Caco-2 (cell line): ENCODE measurements at places on chromosomes 2 and 18. TPM values are rescaled to one million over a fixed set of nuclear protein-coding genes. Genes with fewer than 3 reads are reported as not detected.
A peak's percentile ranks its signal among the peaks of the same experiment; 100 is the strongest.

DNA sequence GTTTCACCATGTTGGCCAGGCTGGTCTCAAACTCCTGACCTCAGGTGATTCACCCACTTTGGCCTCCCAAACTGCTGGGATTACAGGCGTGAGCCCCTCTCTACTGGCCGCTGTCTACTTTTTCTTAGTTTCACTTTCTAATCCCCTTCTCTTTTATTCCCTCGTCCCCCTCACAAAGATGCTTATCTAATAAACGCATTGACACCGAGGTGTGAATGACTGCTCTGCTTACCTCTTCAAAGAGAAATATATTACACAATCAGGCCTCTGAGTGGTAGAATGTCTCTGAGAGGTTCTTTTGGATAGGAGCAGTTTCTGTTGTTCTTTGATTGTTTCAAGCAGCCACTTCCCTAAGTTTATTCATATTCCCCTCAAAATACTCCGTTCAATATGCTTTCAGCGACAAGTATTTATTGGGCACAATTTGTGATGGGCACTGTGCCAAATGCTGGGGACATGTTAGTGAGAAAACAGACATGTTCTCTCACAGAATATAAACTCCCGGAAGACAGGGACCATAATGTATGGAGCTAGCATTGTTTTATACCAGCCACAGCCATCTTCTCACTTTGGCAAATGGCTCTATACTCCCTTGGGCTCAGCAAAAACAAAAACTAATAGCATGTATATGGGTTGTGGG lies 34.7 kb upstream of the RAPH1 start:
- no peak overlapping the region for H3K27ac ChIP-seq
- no peaks in the 10 kb centered on the region for H3K27me3 ChIP-seq

DNA sequence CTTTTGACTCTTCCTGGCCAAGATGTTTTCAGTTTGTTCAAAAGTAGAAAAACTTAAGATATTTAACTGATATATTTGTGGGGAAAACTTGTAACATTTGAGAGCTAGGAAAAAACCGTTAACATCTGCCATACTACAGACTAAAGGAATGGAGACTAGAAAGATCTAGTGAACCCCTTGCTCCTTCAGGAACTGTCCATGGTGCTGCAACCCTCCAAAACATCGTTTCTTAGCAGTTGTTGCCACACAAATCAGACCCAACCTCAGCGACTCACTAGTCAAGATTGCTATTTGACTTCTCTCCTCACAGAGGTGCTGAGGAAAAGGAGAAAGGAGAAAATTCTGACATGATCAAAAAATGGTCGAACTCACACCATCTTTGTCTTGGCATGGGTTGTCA lies 393.8 kb upstream of the LYPD1 start:
- H3K4me3 ChIP-seq, result no peak overlapping the region
- H3K4me1 ChIP-seq, result peaks cover 4% of the 10 kb centered on the region; the same call in 1 of the 2 replicates
- no peaks in the 10 kb centered on the region for H3K36me3 ChIP-seq
- peak; percentile 63 for DNase-seq

GRCh38 chr2:229033816-229034215 lies 237.3 kb downstream of the PID1 start:
- no peaks in the 10 kb centered on the region for H3K4me1 ChIP-seq
- DNase-seq, result no peak
- H3K27ac ChIP-seq, result no peak overlapping the region
- H3K4me3 ChIP-seq, result no peak overlapping the region

- no peaks in the 10 kb centered on the region for H3K36me3 ChIP-seq
- H3K27ac ChIP-seq, result no peak overlapping the region
- H3K4me1 ChIP-seq, result no peaks in the 10 kb centered on the region
- DNase-seq, result no peak
- no peaks in the 10 kb centered on the region for H3K27me3 ChIP-seq
Measured at GRCh38 chr2:25929789-25930473, 51.6 kb upstream of the ASXL2 start.

DNA sequence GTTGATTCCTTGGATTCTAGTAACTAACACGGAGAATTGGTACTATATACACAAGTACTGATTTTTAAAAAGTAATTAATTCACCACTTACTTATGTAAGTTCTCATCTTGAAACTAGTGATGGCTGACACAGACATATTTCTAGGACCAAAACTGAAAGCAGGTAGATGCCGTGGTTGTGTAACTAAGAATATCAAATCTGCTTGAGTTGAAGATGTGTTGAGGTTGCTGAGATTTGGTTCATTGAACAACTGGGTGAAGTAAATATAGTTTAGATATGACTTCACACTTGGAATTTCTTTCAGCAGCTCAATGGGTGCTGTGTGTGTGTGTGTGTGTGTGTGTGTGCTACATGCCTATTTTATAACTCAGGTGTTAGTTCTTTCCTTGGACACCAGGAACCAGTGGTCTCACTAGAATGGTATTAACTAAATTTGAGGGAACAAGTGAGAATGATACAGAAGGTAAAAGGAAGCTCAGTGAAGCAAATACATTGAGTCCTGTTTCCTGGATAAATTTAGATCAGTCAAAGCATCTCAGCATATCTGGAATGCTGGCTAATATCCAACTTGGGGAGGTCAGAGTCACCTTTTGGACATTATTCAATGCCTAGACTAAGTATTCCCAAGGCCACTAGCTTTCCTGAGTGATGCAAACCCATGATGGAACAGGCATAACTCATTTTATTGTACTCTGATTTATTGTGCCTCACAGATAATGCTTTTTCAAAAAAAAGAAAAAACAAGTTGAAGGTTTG lies 110.7 kb upstream of the ZEB2 start:
- H3K27me3 ChIP-seq, result no peaks in the 10 kb centered on the region
- H3K27ac ChIP-seq, result no peak overlapping the region
- no peaks in the 10 kb centered on the region for H3K36me3 ChIP-seq
- H3K4me1 ChIP-seq, result no peaks in the 10 kb centered on the region
- no peak for DNase-seq

CCDC178 gene
- not detected in 2 replicates for total RNA-seq

DTNA gene
- total RNA-seq, result 10.0 and 10.4 TPM in 2 replicates
